ENCODE measurements at places on chromosomes 12 and 14. TPM values are rescaled to one million over a fixed set of nuclear protein-coding genes. Genes with fewer than 3 reads are reported as not detected.
A peak's percentile ranks its signal among the peaks of the same experiment; 100 is the strongest.

CEBPE gene
- polyA plus RNA-seq = 0.15 TPM

NDRG2 gene
- polyA plus RNA-seq = 67.3 TPM

IFNG gene
- not detected for polyA plus RNA-seq

KCNH5 gene
- 1.9 TPM for polyA plus RNA-seq

- DNase-seq = no peak
Observed at GRCh38 chr14:57897144-57897748, 31.4 kb upstream of the SLC35F4 start.

GRCh38 chr14:22623047-22623446 lies 21.1 kb downstream of the OR6J1 start:
- DNase-seq = no peak

DNA sequence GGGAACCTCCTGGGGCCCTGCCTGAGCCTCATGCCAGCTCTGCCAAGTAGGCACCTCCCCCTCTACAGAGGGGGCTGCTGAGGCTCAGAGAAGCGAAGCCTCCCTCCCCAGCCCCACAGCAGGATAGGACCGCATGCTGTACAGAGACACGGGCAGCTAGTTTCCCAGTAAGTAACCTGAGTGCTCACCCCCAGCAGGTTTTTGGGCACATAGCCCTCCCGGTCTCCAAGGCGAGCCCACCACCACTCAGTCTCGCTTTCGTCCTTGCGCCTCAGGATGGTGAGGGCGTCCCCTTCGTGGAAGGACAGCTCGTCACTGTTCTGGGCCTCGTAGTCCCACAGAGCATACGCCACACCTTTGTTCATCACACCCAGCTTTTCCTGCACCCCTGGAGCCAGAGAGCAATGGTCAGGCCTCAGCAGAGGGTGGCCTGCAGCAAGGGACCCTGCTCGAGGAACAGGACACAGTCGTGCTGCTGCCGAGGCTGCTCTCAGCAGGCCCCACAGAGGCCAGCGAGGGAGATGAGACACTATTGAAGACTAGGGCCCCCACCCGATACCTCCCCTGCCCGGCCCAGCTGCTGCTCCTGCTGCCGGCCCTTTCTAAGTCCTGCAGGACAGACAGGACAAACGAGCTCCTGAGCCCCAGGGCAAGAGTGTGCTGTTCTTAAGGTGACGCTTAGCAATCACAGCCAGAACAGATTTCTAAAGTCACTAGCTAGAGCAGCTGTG lies 20.4 kb downstream of the ZFYVE21 start:
- DNase-seq = no peak

DNA sequence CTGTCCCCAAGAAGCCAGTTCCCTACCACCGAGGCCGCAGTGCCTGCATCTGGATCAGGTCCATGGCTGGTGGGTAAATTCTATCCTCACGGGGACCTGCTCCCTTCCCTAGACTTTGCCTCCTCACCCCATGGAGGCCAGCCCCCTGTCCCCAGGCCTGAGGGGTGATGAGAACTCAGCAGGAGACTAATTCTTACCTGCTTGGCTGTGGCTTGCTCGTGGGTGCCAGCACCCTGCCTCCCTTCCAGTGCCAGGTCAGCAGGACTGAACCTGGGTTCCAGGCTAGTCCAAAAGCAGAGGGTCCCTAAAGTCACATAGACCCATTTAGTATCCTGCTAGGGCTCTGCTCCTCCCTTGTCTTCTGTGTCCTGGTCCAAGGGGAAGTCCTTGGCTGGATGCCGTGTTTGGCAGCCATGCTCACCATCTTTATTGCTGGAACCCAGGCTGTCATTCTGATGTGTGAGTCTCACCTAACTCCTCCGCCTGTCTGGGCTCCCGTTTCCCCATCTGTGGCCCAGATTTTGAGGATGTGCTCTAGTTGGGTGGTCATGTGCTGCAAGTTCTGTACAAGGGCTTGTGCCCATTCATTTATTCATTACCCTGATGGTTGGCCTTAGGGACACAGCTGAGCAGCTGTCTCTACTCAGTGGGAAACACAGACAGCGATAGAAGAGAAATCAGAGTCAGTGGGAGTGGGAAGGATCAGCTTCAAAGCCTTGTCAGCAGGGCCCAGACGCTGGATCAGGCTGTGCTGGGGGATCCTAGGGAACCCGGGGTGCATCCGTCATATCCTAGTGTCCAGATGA lies 949 bp downstream of the PLBD2 start:
- no peak for DNase-seq

DNA sequence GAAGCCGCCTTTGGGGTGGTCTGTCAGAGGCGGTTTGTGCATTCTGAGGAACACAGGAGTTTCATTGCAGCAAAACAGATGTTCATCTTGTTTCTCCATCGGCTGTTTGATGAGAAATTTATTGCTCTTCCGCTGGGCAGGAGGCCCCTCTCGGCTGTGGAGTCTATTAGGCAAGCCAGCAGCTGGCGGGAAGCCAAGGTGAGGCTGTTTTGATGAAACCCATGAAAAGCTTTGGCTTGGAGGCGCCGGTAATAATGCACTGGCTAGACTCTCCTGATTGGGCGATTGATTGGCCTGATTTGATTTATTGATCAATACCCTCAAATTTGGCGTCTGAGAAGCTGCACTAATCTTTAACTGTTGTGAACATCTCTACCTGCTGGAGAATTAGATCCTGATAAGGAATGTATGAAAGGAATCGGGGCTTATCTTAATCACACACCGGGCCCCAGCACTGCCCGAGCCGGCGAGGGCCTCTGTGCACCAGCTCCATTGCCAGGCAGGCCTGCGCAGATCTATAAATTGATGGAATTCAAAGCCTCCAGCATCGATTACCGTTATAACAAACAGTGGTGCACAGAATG lies 187.7 kb downstream of the PHETA1 start:
- DNase-seq = peak; percentile 8

DNA sequence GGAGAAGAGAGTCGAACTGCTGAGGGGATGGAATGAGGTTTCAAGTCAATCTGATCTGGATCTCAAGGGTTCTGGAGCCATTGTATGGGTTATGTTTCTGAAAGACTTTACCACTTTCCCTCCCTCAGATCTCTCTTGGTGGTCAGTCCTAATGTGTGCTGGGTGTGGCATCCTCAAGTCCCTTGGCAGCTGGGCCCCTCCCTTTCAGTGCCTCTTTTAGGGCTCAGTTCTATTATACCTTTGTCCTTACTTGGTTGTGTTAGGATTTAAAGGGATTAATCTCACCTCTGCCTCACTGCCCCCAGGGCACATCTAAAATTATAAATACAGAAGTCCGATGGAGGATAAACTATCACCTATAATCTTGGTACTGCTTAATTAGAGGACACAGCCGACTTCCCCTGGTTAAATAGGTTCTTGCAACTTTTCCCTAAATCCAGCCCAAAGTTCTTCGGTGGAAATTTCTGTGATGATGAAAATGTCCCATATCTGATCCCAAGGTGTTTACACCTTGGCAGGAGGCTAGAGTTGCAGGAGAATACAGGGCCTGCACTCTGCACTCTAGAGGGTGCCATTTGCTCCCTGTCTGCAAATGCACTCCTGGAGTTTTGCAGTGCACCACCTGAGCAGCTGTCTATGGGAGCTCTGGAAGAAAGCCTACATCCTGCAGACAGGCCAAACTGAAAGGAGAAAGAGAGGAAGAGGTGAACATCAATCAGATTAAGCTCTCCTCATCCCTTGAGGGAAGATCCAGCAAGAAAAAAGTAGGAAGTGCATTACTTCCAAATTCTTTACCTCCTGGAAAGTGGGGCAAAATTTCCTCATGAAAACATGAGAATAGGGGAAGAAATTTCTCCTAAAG lies 106.8 kb downstream of the NUAK1 start:
- no peak for DNase-seq

- no peak for DNase-seq
Observed at GRCh38 chr14:56753396-56753795, 56.9 kb downstream of the OTX2 start.

DNA sequence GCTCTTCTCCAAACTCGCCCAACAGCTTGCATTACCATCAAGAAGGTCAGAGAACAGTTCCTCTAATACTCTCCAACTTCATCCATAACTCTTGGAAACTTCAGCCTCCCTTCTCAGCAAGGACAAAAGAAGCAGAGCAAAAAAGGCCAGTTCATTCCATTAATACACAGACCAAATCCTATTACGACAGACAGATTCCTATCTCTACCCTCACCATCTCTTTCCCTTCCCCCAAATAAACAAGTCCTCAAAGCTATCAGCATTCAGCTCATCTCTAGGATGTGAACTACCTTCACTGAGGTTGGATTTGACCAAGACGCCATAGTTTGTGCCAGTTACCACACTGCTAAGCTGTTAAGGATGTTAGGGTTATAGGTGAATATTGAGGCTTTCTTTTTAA lies 25.2 kb downstream of the SINHCAF start:
- no peak for DNase-seq

- no peak for DNase-seq
Observed at GRCh38 chr12:70635755-70636154, 1.5 kb downstream of the PTPRB start.

GRCh38 chr14:85300107-85300506 lies 229.8 kb upstream of the FLRT2 start:
- no peak for DNase-seq

DNA sequence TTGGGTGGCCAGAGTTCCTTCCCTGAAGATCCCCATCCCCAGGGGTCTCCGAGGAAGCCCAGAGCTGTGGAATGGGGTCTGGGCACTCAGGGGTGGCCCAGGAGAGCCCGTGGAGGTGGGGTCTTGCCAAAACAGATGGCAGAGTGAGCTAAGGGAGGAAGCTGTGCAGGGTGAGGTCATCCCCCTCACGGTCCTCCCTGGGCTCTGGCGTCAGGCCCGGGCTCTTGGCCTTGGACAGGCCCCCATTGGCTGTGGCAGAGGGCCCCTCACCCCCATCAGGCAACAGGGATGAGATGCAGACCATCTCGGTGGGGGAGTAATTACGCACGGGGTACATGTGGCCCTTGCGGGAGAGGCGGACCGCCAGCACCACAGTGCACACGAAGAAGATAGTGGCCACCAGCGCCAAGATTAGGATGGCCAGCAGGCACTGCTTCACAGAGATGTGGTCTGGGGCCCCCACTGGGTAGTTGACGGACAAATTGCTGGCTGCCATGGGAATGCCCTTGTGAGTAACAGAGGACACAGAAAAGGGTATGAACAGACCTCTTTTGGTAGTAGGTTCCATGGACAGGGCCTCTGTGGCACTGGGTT lies 10.7 kb downstream of the SELPLG start:
- DNase-seq = no peak

- DNase-seq = no peak
Observed at GRCh38 chr14:55248411-55248810, 22.8 kb upstream of the FBXO34 start.

- DNase-seq = no peak
Observed at GRCh38 chr14:96962337-96962736, 165.2 kb downstream of the VRK1 start.

DNA sequence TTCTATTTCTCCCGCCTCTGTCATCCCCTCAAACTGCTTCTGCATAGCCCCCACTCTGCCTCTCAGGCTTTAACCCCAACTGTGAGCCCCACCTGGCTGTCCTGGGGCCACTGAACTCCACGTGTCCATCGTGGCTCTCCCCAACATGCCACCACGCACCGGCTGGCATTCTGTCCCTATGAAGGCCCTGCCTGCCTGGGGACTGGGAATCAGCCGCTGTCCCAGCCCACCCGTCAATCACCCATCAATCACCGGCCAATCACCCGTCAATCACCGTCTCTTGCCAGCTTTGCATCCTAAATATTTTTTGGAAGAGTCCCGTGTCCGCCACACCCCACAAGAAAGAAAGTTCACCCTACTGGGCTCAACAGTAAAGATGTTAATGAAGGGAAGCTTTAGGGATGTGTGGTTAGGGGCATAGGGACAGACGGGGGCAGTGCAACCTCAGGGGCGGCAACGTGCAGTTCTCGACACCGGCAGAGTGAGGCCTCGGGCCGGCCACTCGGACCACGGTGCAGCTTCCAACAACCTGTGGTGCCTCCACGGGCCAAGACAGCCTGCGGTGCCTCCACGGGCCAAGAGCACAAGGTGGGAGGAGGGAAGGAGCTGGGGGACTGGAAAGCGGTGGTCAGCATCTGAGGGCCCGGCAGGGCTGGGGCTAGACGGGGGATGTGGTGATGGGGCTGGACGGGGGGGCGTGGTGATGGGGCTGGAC lies 85.6 kb downstream of the GALNT9 start:
- no peak for DNase-seq

DNA sequence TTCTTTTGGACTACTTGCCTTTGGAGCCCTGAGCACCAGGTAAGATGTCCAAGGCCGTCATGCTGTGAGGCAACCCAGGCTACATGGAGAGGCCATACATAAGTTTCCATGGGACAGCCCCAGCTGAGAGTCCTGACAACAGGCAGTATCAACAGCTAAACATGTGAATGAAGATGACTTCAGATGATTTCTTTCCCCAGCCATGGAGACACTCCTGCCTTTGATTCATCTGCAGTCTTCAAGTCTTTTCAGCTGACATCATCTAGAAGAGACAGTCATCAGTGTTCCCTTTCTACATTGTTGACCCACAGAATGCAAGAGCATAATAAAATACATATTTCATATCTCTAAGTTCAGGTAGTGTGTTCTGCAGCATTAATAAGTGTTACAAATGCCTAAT lies 398.7 kb downstream of the BTG1 start:
- DNase-seq = no peak

- no peak for DNase-seq
Observed at GRCh38 chr12:59122784-59123183, 202.5 kb upstream of the LRIG3 start.

GRCh38 chr12:41344776-41345470 lies 156.8 kb downstream of the PDZRN4 start:
- no peak for DNase-seq

GRCh38 chr14:67766035-67766680 lies 50.2 kb downstream of the ZFYVE26 start:
- DNase-seq = no peak

DNA sequence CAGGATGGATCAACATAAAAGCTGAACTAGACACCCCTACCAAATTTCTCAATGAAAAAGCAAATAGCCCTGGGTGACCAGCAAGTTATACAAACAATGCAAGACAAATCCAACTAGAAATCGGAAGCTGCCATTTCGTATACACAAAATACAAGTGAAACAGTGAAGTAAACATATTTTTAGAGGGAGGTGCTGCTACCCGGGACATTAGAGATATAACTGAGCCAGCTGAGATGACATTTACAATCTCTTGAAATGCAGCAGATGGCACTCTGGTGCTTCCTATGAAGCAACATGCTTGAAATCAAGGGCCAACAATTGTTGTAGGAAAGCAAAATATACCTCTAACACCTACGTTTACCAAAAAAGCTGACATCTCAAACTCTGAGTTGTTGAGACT lies 25.5 kb downstream of the BDKRB1 start:
- no peak for DNase-seq

GRCh38 chr12:3219233-3219632 lies 142.1 kb downstream of the TSPAN9 start:
- DNase-seq = no peak

DNA sequence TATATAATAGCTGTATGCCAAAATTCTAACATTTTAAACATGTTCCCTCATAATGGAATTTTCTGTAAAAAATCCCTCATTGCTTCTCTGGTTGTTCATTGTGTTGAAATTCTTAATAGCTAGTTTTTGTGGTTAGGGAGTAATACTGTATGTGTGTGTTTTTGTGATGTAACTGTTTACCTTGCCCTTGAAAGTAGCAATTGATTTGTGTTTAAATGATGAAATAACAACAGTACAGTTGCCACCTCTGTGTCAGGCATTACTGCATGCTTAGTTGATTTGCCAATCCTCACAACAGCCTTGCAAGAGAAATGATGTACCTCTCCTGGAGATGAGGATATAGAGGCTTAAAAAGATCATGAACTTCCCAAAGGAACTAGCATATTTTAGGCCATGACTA lies 94.9 kb downstream of the DAAM1 start:
- DNase-seq = no peak

- peak; percentile 53 for DNase-seq
Observed at GRCh38 chr12:119115296-119115905, 63.3 kb upstream of the HSPB8 start.
